IPS DF 6.9 (cell line): ENCODE measurements at places on chromosomes 1 and 21.

GRCh38 chr21:42129300-42130266 is 58.5 kb downstream of the UMODL1 start:
- no peak for DNase-seq

DNA sequence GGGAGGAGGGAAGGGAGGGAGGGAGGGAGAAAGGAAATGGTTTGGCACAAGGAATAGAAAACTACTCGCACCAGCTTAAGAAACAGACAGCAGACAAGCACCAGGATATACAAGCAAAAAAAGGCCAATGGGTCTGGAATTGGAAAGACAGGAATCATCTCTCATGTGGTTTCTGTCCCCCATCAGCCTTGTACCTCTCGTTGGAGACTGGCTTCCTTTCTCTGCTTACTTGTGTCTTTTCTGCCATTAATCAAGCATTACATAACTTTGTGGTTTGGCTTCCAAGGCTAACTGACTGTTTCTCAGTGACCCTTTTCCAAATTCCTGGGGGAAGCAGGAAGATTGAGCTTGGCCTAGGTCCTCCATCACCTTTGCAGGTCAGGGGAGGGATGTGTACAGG is 11.8 kb upstream of the RALGPS2 start:
- no peak for DNase-seq

GRCh38 chr1:224867715-224868114 is 61.8 kb upstream of the DNAH14 start:
- no peak for DNase-seq

DNA sequence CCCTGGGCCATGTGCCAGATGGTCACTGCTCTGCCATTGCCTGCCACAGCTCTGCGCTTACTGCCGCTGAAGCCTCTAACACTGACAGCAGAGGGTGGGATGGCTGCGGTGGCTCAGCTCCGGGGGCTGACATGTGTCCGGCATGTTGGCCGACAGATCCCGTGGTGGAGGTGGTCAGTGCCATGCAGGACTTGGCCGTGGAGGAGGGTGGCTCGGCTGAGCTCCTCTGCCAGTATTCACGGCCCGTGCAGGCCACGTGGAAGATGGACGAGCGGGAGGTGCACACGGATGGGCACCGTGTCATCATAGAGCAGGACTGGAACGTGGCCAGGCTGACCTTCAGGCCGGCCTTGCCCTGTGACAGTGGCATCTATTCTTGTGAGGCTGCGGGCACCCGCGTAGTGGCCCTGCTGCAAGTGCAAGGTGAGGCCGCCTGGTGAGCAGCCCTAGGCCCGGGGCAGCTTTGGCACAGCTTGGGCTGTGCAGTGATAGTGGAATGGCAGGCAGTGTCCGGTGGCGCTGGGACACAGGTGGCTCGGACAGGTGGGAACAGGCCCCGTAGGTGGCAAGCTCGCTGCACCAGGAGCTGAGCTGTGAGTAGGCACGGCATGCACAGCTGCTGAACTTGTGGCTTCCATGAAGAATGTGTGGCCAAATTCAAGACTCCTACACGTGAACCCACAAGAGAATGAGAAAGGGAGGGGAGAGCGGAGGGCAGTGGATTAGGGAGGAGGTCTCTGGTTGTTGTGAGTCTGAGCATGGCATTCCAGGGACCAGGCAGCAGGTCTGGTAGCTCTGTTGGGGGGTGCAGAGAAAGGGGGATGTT is 91.8 kb downstream of the TRIM11 start:
- no peak for DNase-seq

DNA sequence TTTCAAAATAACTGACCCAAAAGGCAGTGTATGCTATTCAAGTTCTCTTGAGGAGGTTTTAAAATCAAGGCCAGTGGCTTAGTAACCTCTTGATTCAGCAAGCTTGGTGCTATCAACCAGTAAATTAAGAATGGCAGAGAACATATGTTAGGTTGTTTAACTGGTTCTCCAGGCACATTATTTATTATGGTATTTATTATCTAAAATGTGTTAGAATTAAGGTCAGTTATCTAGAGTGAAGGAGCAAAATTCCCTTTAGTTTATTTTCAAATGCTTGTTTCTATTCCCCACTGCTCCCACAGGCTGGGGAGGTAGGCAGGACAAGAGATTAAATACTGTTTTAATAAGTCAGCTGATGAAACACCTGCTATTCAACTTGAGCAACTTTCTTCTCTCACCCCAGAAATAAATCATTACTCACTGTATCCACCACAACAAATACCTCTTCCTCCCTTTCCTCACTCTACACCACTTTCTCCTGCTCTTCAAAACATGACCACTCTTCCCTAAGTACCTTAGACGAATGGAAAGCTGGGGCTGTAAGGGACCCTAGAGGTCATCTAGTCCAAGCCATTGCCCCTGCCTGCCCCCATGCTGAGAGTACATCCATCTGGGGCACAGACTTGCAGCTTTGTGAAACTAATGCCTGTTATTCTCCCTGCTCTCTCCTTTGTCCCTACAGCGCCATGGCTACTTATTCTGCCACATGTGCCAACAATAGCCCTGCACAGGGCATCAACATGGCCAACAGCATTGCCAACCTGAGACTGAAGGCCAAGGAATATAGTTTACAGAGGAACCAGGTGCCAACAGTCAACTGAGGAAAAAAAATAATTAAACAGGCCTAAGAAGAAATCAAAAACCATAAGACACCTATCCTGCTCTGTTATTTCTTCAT is 71.7 kb downstream of the PRRX1 start:
- no peak for DNase-seq

DNA sequence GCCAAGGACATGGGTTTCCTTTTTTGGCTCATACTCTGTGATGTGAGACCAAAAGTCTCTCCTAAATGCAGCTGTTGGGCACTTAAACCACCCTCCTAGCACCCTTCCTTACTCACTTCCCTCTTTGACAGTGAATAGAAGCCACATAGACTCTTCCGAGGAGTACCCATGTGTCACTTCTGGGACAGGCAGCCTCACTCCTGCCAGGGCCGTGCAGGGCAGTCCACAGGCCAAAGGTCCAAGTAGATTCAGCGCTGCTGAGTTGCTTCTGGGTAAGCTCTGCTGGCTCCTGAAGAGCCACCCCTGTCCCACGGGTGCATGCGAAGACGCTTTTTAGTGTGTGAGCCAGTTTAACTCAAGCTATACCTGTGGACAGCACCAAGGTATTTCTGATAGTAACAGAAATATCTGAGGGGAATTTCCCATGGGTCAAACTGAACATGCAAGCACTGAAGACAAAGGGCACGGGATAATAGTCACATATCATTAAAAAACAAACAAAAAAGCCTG is 36.8 kb upstream of the BMP8B start:
- no peak for DNase-seq

DNA sequence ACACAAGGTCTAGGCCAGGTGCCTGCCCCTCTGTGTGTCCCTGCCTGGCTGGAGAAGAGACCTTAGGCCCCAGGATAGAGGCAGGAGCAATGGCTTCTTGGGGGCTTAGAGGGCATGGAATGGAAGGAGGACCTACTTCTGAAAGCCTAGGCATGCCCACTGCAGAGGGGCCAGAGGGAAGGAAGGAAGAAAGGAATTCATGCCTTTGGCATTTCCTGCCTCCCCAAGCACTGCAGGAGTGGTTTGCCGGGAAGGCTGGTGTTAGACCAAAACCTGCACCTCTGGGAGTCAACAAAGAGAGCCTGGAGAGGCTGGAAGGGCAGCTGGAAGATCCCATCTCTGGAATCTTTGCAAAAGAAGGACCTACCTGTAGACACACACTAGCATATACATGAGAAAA is 50.7 kb upstream of the KCNE2 start:
- no peak for DNase-seq

GRCh38 chr1:158026651-158027050 is 33.2 kb downstream of the KIRREL1 start:
- DNase-seq: no peak

GRCh38 chr21:34724857-34725195 is 56.0 kb downstream of the CLIC6 start:
- DNase-seq: no peak

DNA sequence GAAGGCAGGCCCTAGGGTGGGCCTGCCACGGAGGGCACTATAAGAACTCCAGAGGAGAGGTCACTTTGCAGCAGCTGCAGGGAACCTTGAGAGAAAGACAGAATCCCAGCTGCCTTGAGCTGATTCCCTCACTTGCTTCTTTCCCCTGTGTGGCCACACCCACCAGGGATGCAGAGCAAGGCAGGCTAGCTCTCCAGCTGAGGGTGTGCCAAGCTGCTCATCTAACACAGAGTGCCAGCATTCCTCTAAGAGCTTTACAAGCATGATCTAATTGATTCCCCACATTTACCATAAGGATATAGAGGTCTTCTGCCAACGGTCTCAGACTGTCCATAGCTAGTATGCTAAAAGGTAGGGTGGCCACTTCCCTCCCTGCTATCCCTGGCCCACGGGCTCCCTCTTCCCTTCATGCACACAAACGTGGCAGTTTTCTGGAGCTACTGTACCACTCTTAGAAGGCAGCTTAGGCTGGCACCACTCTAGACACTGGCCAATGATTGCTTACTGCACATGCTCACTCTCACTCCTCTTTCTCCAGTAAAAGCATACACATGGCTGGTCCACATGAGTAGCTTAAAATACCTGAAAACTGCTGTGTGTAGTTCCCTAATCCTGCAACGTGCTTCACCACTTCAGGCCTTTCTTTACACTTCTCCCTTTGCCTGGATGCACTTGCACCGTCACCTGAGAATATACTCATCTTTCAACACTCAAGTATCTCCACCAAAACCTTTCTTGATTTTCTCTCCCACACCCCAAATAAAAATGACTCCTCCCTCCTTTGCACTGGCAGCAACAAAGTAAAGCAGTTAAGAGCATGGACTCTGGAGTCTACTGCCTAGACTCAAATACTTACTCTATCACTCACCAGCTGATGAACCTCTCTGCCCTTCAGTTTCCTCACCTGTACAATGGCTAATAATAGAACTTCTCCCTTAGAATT is 57.7 kb downstream of the DMAP1 start:
- no peak for DNase-seq

DNA sequence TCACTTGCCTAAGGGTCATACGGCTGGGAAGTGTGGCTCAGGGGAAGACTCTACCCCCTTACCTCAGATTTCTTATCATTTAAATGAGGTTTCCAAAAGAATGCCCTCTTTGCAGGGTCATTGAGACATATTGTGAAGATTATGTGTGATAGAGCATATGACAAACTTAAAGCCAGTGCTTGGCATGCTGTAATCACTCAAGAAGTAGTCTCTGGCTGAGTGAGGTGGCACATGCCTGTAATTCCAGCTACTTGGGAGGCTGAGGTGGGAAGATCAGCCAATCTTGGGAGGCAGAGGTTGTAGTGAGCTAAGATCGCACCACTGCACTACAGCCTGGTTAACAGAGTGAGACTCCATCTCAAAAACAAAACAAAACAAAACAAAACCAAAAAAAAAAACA is 7.5 kb upstream of the LDLRAD2 start:
- no peak for DNase-seq

DNA sequence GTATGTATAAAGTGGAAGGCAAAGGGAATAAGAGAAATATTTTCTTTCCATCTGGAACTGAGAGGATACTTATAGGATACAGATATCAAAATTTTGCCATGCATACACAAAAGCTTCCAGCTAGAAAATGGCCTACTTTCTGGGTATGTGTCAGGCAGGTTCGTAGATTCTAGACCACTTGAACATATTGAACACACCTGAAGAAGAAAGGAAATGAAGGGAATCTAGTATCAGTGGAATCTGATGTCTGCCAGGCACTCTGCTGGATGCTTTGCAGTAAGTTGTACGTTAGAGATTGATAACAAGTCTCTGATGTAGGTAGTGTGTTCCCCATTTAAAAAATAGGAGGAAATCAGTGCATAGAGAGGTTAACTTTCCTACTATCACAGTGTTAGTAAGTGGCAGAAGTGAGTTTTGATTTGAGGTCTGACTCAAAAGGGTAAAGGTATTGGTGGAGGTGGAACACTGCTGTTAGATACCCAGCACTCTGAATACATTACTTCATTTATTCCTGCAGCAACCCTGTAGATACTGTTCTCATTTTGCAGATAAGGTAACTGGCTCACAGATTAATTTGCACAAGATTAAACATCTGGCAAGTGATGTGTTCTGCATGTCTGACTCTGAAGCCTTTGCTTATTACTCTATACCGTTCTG is 3.0 kb downstream of the CAMSAP2 start:
- no peak for DNase-seq

GRCh38 chr1:25503551-25504426 is 39.6 kb upstream of the LDLRAP1 start:
- no peak for DNase-seq

DNA sequence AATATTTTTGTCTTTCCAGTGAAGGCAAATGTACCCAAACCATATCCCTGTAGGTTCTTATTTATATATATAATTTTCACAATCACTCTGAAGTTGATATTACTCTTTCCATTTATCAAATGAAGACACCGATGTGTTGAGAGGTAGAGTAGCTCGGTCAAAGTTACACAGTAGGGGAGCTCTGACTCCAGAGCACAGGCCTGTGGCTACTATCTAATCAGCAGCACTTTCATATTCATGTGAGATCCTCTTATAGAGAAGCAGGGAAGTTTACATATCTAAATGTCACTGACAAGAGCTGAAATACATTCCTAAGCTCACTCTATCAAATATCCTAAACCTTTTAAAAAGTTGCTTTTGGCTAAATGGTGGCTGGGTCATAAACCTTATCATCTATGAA is 241.1 kb upstream of the B3GALT2 start:
- no peak for DNase-seq

DNA sequence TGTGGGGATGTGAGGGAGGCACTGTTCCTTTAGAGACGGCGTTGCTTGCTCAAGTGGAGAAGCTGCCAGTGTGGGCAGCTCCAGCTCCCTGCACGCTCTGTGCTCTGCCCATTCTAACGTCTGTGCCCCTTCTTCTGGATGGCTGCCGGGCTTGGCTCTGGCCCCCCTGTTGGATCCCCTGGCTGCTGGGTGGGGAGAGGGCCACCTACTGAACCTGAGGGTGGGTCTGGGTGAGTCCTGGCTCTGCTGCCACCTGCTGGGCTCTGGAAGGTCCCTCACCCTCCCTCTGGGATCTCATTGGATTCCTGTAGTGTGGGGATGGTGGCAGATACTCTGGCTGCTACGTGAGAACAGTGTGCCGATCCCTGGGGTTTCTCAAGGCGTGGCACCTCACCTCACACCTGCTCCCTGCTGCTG is 5.0 kb downstream of the PFKL start:
- DNase-seq: no peak

DNA sequence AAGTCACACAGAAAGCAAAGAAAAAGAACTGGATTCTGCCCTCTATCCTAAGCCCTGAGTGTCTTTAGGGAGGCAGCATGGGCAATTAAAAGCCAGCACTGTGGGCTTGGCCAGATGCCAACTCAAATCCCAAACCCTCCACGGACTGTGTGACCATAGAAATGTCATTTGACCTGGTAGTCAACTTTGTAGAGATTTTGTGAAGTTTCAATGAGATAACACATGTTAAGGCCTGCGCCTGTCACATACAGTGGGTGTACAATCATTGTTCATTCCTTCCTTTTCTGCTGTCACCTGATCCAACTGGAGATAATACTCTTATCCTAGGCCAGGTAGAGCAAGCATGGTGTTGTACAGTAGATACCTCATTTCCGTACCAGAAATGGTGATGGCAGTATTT is 54.2 kb downstream of the TMEM53 start:
- DNase-seq: no peak

DNA sequence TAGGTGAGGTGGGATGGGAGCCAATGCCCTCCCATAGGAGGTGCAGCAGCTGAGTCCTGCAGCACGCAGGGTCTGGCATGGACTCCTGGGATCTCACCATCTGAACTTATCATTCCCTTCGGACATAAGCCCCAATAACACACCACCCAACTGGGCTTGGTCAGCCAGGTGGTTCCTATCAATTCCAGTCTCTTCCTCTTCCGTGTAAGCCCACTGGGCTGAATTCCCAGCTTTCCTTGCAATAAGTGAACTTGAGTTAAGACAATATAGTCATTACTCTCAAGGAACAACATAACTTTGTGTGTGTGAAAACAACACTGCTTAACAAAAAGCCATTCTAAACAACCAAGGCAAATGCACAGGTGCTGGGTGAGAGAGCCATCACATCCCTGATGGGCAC is 86.6 kb upstream of the EDN2 start:
- DNase-seq: no peak
